ENCODE measurements at places on chromosomes 4 and X.

- no peak for DNase-seq
Measured at GRCh38 chr4:54992266-54992665, 133.1 kb downstream of the KDR start.

GRCh38 chr4:18404642-18405041, 383.1 kb upstream of the LCORL start:
- no peak for DNase-seq

GRCh38 chrX:53257166-53257565, 24.2 kb downstream of the IQSEC2 start:
- DNase-seq: no peak

GRCh38 chr4:163195247-163195765, 28.6 kb upstream of the NAF1 start:
- no peak for DNase-seq

DNA sequence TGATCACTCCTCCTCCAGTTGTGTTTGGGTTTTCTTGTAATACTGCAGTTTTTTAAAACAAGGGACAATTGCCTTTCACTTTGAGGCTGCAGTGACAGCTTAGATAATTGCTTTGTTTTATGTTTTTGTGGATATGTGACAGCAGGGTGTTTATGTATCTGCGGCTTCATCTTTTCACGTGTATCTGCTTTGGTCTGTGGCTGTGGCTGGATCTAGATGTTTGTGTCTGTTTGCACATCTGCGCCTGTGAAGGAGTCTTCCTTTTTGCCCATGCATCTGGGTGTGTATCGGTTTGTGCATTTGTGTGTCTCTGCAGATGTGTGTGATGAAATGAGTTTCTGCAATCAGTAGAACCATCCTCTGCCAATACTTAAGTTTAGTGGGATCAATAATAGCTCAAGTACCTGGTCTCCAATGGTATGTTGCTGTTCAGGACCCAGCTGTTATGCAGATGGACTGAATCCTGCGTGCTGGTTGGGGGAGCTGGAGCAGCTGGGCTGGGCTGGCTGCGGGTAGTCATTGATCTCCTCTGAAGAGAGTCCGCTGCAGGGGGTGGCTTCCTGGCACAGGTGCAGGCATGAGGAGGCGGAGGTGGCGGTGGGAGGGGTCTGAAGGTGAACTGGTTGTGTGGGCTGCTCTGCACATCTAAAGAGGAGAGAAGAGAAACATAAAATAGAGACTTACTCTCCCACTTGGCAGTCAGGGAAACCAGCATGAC, 390.3 kb downstream of the SH2D1A start:
- peak; percentile 89 for DNase-seq

All from GM23338 (cell line).